ENCODE measurements at places on chromosomes 4 and X.
A peak's percentile ranks its signal among the peaks of the same experiment; 100 is the strongest.

GRCh38 chr4:29423836-29424721, 1296.1 kb upstream of the PCDH7 start:
- DNase-seq, result no peak

GRCh38 chr4:124590480-124590879, 122.1 kb downstream of the ANKRD50 start:
- no peak for DNase-seq

- no peak for DNase-seq
Observed at GRCh38 chrX:20378233-20378920, 111.7 kb upstream of the RPS6KA3 start.

GRCh38 chr4:26372076-26372475, 51.3 kb downstream of the RBPJ start:
- no peak for DNase-seq

GRCh38 chr4:126047114-126047513, 732.4 kb downstream of the FAT4 start:
- DNase-seq, result no peak

DNA sequence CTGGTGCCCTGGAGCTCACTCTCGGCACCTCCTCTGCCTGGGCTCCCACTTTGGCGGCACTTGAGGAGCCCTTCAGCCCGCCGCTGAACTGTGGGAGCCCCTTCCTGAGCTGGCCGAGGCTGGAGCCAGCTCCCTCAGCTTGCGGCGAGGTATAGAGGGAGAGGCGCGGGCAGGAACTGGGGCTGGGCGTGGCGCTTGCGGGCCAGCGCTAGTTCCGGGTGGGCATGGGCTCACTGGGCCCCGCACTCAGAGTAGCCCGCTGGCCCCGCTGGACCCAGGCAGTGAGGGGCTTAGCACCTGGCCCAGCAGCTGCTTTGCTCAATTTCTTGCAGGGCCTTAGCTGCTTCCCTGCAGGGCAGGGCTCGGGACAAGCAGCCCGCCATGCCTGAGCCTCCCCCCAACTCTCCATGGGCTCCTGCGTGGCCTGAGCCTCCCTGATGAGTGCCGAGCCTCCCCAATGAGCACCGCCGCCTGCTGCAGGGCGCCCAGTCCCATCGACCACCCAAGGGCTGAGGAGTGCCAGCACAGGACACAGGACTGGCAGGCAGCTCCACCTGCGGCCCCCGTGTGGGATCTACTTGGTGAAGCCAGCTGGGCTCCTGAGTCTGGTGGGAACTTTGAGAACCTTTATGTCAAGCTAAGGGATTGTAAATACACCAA, 26.7 kb upstream of the FAM90A26 start:
- DNase-seq, result no peak

GRCh38 chr4:53716471-53717063, 125.3 kb upstream of the LNX1 start:
- no peak for DNase-seq

DNA sequence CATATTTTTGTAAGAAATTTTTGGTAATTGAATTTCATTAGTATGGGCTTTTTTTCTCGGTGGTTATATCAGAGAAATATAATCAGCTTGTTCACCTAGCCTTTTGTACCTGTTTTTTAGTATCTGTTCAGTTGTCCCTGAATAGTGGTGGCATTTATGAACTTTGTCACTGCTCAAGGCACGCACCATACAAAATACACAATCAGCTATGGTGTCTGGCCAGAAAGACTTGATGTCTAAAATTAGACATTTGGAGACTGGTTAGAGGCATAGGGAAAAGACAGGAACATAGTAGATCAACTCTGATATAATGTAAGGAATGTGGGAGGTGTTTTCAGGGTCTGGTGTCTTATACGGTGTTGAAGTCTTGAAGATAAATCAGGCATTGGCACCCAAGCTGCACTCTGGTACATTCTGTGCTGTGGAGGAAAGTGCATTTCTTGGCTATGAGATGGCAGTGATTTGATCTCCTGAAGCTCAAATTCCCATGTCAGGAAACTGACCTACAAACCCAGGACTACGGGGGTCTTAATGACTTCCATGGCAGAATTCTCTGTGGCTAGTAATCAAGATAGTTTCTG, 3.6 kb downstream of the ART3 start:
- DNase-seq, result no peak

- DNase-seq, result no peak
Observed at GRCh38 chr4:25703731-25704388, 48.2 kb downstream of the SLC34A2 start.

DNA sequence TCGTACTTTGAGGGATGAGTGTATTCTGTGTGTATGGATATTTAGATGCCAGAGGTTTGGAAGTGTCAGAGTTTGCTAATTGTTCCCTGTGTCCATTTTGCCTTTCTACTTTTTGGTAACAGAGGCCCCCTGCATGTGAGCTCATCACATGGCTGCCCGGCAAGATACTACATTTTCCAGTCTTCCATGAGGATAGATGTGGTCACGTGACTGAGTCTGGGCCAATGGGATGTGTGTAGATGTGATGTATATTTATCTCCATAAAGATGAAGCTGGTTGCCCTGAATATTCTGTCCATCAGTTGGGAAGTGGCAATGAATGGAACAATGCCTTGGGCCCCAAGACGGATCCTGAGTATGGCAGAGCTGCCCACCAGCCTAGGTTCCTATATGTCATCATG, 29.0 kb upstream of the SMS start:
- DNase-seq, result no peak

- no peak for DNase-seq
Observed at GRCh38 chr4:29224911-29225310, 1495.3 kb upstream of the PCDH7 start.

GRCh38 chrX:82224961-82225360, 1023.1 kb downstream of the SH3BGRL start:
- DNase-seq, result no peak

GRCh38 chr4:81549984-81550383, 78.3 kb upstream of the RASGEF1B start:
- no peak for DNase-seq

DNA sequence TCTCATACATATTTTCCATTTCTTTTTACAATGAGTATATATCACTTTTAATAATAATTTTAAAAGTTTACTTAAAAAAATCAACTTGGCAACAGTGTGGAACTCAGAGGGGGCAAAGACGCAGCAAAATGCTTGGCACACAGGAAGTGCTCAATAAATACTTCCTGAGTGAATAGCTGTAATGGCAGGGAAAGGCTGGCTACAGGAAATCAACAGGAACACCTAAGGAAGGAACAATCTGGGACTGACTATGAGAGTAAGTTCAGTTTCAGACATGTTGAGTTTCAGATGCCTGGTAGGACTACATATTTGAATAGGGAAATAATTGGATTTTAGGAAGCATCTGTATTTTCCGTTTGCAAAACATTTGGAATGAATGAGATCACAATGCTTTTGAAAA, 137.6 kb downstream of the SCLT1 start:
- no peak for DNase-seq

DNA sequence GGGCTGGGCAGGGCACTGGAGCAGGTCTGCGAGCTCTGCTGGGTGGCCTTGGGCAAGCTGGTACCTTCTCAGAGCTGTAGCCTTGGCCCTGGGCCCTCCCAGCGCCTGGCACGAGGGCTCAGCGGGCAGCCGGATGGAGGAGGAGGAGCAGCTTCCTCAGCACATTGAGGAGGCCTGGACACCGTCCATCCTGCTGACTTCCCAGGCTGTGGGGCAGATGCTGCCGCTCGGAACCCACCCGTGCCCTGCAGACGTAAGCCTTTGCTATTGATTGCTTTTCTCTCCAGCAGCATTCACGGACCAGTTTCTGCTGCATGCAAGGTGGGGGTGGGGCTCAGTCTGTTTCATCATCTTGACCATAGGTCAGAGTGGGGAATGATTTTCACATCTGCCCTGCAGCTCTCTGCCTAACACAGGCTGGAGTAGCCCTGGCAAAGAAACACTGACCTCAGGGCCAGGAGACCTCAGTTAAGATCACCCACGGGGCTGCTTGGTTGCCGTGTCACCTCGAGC, 80.7 kb upstream of the PSAPL1 start:
- DNase-seq, result no peak

DNA sequence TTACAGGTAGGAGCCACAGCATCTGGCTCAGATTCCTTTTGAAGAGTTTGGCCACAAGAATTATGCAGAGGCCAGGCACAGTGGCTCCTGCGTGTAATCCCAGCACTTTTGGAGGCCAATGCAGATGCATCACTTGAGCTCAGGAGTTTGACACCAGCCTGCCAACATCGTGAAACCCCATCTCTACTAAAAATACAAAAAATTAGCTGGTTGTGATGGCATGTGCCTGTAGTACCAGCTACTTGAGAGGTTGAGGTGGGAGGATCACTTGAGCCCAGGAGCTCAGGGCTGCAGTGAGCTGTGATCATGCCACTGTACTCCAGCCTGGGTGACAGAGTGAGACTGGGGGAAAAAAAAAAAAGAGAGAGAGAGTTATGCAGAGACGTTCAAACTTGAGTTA, 53.0 kb downstream of the MID1IP1 start:
- DNase-seq, result no peak

DNA sequence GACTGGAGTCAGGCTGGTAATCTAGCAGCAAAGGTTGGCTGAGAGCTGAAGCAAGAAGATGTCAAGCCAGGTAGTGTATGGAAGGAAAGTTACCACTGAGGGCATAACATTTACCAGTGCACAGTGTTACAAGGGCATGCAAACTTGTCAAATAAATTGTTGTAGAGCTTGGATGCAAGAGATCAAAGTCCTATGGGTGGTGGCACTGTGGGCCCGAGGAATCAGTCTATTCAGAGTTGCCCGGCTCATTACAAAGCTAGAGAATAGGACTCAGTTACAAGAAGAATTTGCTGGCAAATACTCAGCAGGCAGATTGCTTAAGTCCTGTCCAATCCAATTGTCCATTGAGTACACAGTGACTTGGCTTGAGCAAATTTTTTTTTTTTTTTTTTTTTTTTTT, 2043.8 kb downstream of the ARAP2 start:
- DNase-seq, result no peak

- peak; percentile 56 for DNase-seq
Observed at GRCh38 chr4:173288296-173288695, 45.9 kb downstream of the HMGB2 start.

- DNase-seq, result no peak
Observed at GRCh38 chr4:164058776-164059445, 564.4 kb downstream of the TMA16 start.

GRCh38 chr4:110629780-110630687, 7.2 kb upstream of the PITX2 start:
- DNase-seq, result no peak

- no peak for DNase-seq
Observed at GRCh38 chrX:101229170-101229569, 9.6 kb downstream of the DRP2 start.

DNA sequence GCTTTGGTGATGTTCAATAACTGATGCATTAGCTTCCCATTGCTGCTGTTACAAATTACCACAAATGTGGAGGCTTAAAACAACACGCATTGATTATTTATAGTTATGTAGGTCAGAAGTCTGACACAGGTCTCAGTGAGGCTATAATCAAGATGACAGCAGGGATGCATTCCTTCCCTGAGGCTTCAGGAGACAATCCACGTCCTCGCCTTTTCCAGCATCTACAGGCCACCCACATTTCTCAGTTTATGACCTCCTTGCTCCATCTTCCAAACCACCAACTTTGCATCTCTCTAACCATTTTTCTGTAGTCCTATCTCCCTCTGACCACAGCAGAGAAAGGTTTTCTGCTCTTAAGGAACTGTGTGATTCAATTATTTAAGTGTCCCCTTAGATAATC, 92.5 kb downstream of the GASK1B start:
- DNase-seq, result no peak

DNA sequence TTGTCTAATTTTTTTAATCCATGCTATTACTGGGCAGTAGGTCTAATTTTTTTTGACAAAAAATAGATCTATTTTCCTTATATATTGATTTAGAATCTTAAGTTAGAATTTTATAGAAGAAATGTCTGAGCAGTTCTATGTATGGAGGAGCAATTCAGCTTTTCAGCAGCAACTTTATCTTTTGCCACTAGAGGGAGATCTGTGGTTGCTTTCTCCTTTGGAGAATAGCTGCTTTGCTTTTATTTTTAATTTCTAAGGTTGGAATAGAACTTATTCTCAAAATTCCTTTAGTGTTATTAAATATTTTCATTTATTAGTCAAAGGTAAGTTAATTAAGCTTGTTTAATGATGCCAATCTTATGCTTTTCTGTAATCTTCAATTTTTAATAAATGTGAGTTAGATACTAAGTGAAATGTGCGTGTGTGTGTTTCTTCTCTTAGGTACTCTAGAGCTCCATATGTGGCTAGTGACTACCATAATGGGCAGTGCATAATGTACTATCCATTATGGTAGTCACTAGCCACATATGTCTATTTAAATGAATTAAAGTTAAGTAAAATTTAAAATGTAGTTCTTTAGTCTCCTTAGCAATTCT, 29.3 kb downstream of the FAM199X start:
- DNase-seq, result no peak

- DNase-seq, result no peak
Observed at GRCh38 chr4:76339364-76339763, 32.8 kb downstream of the STBD1 start.

DNA sequence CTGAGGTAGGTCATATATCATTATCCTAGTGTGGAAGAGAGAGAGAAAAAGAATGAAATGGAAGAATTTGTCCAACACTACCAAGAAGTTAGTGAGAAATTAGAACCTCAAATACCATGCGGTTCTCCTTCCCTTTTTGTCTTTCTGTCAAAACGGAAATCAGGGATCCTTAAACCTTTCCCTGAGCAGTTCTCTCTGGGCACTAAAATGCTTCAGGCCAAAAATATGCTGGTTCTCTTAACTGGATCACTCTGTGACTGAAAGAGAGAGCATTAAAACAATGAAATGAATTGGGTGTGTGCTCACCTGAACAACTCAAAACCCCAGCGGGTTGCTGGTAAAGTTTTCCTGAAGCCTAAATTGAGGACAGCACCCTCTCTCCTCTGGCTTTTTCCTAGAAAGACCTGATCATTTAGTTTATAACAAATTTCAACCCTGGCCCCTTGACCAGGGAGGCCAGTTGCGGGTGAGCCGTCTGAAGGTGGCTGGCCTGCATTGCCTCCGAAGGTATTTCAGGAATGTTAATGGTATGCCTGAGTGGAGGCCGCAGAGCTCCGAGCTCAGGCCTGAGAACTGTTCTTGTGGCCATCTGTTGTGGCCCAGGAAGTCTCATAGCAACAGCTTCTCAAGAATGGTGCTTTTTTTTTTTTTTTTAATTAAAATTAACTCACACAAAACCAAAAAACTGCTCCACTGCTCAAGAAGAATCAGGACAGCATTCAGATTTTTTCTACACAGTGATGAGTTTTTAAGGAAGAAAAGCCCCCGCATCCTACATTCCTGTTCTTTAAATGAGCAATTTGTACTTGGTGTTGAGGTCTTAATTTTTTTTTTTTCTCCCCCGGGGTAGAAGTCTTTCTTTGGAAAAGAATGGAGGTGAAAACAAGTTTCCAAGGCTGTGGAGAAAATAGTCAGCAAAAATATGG, 155.1 kb downstream of the SHROOM3 start:
- DNase-seq, result no peak

GRCh38 chr4:173333658-173334084, 487 bp downstream of the HMGB2 start:
- peak; percentile 28 for DNase-seq

- no peak for DNase-seq
Observed at GRCh38 chr4:109075621-109076020, 226.8 kb downstream of the COL25A1 start.

GRCh38 chr4:184792950-184793555, 32.7 kb downstream of the ACSL1 start:
- no peak for DNase-seq
